Keratinocyte (primary cell): ENCODE measurements at places on chromosomes 2 and 18.

- no peak for DNase-seq
Measured at GRCh38 chr2:190759749-190760213, 110.9 kb downstream of the NAB1 start.

DNA sequence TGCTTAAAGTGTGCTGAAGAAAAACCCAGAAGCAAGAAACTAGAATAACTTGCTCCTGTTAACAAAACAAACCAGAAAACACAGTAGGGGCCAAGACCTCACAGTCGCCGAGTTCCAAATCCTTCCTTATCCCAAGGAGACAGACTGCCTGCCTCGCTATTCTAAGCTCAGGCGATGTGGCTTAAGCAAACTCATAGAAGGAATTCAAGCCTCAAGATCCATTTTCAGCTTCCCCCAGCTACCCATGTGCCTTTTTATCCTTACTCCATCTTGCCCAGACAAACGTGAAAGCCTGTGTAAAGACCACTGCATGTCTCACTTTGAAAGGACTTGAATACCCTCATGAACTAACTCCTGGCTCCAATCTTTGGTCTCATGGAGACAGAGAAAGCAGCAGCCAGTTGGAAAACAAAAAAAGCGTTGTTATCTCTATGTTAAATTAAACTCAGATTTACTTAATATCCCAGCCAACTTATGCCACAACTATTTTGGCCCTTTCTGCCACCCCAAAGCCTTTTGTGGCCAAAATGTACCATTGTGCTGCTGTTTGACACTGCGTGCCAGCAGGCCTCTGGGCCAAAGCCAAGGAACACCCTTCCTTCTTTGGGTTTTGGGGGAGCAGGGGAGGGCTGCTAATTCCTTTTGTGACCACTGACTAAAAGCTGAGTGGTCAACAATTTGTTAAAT lies 123.2 kb upstream of the FZD5 start:
- no peak for DNase-seq

- no peak for DNase-seq
Measured at GRCh38 chr2:242098034-242098433, 228.5 kb downstream of the RTP5 start.

- DNase-seq = no peak
Measured at GRCh38 chr2:96233880-96234316, 25.3 kb upstream of the STARD7 start.

- peak; percentile 21 for DNase-seq
Measured at GRCh38 chr2:74130211-74130995, 17.3 kb downstream of the BOLA3 start.
